Mesendoderm (in vitro differentiated cells): ENCODE measurements at places on chromosomes 2 and 18.

DNA sequence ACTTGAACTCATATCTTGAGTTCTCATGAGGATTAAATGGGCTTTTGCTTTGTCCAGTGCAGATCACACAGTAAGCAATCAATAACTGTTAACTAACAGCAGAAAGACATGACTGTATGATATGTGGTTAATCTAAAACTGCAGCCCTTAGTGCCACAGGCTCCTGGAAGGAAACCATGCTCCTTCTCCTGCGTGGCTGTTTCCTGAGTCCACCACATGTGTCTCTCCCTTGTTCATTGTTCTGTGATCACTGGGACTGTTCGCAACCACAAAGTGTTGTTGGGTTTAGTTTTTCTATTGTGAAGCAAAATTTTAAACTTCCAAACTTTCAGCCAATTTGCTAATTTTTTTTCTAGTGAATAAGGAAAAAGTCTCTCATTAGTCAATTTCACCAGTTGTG, 130.9 kb upstream of the PTPRM start:
- DNase-seq = no peak

DNA sequence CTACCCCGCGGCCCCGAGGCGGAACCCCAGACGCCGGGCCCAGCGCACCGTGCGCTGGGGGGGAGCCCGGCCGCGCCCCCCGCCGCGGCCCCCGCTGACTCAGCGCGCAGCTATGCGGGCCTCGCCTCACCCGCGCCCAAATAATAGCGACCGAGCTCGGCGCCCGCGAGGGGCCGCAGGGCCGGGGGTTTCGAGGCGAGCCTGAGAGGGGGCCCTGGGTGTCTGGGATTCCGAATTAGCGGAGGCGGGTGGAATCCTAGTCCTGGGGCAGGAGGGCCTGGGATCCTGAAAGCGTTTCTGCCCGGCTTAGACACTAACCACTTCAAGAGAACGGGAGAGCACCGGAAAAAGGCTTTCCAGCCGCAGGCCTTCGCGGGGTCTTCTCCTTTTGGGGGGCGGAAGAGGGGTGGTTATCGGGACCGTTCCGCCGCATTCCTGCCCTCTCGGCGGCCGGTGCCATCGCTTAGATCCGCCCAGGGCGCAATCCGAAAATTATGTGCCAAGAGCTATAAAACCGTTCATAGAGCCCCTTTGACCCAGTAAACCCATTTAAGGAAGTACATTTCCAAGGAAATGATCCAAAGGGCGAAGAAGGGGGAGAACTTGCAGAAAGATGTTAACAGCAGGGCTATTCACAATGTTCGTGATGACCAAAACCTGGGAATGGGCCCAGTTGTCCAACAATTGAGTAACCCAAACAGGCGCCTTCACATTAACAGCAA, 681 bp upstream of the ROCK2 start:
- peak; percentile 81 for DNase-seq

DNA sequence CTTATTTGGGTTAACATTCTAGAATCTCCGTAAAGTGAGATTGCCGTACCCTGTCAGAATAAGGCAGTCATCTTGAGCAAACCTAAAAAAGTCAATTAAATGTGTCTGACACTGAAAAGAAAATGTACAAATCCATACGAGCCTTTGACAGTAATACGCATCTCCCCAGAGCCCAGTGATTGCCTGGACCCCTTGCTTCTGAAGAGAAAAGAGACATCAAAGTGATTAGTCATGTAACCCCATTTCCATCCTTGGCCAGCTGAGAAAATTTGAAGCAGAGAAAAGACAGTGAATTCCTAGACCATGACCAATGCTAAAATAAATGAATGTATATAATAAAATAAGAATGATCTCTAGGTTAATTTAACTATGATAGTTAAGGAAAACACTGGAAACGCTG, 1499.4 kb downstream of the SUCLG1 start:
- DNase-seq = no peak

- no peak for DNase-seq
Observed at GRCh38 chr2:164794016-164794415, 47.6 kb downstream of the COBLL1 start.

- no peak for DNase-seq
Observed at GRCh38 chr2:34838408-34838807, 1239.3 kb upstream of the FAM98A start.

DNA sequence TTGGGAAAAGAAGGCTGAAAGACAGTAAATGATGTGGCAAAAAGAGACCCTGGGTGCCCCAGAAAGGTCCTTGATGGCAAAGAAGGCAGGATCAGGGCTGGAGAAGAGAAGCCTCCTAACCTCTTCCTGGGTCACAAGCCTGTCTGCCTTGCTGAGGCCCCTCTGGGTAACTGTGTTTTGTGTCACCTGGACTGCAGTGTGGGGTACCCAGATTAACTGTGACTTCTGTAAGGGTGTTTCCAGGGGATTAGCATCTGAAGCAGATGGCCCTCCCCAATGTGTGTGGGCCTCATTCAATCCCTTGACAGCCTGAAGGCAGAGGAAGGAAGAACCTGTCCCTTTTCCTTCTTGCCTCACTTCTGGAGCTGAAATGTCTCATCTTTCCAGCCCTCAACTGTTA, 35.6 kb upstream of the APCDD1 start:
- no peak for DNase-seq

DNA sequence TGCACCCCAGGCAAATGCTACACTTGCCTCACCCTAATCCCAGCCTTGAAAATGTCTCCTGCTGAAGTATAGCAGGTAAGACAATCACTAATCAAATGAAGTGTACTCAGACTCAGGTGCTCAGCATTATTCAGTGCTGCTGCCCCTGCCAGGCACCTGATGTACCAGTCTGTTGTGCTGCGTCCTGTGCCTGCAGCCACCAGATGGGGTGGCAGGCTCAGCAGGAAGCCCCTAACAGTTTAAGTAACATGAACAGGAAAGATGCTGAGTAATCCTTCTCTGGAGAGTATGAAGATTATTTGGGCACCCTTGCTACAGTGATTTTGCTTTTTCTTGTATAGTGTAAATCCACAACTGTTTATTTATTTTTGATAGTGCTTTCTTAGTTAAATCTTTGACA, 69.1 kb downstream of the TACR1 start:
- peak; percentile 41 for DNase-seq

DNA sequence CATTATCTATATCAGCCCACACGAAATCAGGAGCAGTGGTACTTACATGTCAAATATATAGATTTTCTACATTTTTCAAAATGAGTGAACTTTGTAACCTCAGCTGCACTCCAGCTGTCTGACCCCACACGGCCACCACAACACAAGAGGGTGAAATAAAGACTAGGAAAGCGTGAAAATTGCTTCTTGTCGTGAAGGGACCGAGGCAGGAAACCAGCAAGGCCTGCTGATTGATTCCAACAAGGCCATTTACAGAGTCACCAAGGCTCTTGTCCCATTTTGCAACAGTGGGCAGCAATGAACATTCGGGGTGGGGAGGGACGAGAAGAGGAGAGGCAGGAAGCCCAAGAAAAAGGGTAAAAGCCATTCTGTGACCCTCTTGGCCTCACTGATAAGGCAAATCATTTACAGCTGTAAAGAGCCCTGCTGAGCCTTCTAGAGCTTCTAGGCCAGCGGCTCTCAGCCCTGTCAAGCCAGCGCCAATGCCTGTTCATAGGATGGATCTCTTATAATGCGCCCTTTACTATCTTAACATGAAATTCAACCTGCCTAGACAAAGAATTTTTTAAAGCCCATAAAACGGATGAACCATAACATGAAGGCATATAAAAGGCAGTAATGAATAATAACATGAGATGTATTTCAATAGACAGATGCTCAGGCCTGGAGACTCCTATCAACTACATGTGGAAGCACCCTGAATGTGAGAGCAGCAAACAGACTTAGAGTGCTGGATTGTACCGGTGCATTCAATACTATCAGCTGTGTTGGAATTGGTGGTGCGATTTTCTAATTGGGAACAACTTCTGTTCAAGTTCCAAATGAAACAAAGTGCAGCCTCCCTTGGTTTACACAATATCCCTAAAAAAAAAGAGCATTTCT, 269.0 kb downstream of the CDCA7 start:
- peak; percentile 31 for DNase-seq

DNA sequence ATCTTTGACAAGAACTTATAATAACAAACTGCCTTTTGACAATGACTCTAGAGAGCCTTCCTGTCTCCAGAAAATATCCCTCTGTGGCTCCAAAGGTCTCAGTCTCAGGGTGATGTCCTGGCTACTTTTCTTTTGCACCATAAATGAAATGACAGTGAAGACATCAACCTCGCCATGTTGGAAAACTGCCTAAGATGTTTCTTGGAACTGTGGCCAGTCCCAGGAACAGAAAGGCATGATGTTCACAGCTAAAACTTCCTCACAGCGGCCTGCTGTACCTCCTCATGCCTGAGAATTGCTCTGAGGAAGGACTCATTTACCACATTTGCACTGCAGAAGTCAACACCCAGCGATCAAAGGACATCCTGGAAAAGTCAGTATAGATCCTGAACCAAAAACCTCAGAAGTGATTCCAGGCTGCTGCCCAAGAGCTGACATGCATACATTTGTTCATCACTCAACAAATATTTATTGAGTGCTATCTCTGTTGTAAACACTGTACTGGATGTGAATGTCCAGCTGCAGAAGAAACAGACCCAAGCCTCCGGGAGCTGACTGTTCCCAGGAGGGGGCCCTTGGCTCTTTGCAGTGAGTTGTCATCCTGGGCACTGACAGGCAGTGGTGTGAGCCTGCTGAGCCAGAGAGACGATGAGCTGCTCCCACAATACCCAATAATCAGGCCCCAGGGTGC, 64.3 kb upstream of the ACSL3 start:
- DNase-seq = peak; percentile 38

- no peak for DNase-seq
Observed at GRCh38 chr2:176729706-176730569, 460.7 kb downstream of the MTX2 start.
